ENCODE measurements at places on chromosomes 2 and 18.

GRCh38 chr2:67135208-67135607 lies 261.9 kb upstream of the ETAA1 start:
- DNase-seq: no peak

DNA sequence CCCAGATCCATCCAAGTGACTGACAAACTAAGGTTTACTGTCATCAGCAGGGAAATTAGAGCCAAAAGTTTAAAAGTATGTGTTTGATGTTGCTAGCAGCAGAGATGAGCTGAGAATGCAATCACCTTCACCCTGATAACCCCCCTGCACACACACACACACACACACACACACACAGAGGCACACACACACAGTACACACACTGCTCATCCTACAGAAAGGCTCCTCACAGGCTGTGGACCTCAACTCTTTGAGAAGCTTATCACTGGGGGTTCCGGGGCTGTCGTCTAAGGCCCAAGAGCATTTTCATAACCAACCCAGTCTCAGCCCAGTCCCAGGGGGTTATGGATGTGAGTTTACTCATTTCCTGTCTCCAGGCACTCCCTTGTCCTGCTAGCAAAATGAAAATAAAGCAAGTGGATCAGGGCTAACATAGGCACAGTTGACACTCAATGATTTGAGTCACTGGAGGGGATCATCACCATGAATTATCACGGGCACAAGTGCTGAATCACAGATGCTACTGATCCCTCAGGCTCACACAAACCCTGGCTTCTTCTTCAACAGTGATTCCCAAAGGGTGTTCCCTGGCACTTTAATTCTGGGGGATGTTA lies 76.6 kb downstream of the ALK start:
- DNase-seq: peak; percentile 17

DNA sequence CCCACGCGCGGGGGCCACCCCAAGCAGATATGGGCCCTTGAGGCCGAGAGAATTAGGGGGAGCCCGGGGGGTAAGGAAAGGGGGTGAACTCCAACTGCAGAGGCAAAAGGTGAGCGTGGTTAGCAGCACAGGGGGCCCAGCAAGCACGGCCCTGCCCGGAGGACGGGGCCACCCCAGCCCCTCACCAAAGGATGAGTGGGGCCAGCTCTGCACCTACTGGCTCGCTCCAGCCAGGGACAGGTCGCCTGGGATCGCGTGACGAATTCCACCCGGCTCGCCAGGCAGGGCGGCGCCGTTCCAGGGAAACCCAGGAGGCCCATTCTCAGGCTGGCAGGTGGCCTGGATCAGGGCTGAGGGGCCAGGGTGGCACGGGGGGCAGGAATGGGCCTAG lies 38.6 kb downstream of the BIN1 start:
- DNase-seq: no peak

DNA sequence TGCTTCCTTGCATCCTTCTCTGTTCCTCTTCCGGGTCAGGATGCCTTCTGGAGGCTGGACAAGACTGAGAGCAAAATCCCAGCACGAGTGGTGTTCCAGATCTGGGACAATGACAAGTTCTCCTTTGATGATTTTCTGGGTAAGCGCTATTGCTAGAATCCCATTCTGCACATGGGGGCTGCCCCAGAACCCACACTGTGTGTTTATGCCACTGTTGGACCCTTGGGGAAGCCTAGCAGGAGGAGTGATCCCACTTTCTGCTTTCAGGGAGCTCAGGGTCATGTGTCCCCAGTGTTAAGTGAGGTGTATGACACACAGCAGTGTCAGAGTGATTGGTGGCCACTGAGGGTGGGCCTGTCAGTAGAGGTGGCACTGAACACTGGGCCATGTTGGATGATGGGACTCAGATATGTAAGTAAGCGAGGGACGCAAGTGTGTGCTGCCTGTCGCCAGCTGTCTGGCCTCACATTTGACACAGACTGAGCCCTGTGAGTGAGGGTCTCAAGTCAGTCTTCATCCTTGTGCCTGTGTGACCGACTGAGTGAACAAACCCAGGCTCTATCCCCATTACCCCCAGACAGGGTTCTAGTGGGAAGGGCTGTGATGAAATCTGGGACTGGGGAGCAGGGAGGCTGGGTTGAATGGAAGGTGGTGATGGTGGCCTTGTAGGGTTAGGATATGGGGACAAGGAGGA lies 220.9 kb downstream of the DYSF start:
- DNase-seq: no peak

- DNase-seq: no peak
Measured at GRCh38 chr2:58449286-58450010, 208.3 kb upstream of the FANCL start.

DNA sequence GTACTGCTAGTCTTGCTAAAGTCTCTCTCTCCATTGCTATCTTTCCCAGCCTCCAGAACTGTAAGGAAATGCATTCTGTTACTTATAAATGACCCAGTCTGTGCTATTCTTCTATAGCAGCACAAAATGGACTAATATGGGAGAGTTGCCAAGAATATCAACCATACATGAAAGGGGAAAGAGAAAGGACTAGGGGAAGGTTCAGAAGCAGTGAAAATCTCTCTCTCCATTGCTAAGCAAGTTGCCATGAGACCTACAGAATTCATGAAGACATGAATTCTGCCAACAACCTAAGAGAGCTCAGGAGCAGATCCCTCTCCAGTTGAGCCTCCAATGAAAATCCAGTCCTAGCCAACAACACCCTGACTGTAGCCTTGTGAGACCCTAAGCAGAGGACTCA lies 3.6 kb upstream of the TRABD2A start:
- peak; percentile 61 for DNase-seq

DNA sequence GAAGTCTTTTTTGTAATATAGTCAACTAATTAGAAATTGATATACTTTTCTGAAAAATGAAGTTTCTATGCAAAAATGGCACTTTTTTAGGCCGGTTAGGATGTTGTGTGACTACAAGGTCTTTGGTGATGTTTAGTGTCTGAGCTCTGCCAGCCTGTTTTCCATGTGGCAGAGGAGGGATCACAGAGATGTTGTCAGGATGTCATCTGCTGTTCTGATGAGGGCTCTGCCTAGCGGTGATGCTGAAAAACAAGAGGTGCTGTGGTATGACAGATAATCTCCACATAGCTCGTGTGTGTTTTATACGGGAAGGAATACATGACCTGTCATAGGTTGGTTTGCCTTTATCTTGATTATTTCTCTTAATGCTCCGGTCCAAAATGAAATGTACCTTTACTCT lies 12.0 kb upstream of the IAH1 start:
- DNase-seq: no peak

DNA sequence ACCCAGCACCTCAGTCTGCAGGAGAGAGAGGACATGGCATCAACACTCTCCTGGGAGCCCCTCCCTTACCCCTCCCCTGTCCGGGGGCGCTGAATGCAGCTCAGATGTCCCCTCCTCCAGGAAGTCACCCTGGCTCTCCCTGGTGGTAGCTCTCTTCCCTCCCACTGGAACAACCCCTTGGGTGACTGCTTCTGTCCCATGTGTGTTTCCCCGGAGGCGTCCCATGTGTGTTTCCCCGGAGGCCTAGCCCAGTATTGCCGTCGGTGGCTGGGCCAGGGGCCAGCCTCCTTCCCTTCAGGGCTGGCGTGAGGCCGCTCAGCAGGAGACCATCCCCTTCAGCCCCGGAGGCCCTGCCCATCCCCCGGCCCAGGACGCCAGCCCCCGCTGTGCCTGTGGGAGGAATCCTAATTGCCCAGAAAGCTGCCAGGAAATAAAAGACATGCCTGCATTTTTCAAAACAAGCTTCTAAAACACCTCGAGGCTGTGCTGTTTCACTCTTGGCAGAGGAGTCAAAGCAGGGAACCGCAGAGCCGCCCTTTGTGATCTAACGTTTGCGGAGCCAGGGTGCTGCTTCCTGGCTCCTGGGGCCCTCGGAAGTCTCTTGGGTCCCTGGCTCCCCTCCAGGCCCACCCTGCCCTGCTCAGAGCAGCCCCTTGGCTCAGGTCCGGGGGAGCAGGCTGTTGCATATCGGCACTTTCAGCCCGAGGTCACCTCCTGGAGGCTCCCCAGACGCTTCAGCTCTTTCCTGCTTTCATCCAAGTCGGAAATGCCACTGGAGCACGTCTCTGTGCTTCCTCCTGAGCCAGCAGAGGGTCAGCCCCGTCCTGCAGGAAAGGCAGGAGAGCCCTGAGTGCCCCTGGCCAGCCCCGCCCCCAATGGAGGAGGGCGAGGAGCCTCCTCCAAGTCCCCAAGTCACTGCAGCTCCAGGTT lies 11.4 kb downstream of the SNED1 start:
- peak; percentile 93 for DNase-seq

DNA sequence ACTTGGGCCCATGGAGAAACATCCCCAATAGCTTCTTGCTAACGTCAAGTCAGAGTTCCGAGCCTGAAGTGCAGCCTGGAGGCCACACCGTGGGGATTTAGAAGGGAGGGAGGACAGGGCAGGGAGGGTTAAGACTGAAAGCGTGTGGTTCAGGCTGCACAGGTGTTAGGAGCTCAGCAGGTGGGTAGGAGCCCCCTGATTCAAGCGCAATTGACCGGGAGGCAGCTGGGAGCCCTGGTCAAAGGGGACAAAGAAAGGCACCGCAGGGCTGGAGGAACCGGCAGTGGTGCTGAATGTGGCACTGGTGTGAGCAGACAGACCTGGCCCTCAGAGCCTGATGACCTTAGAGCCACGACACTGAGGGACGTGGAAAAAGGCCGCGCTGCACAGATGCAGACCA lies 149.6 kb downstream of the TMEM18 start:
- DNase-seq: no peak

All from choroid plexus epithelial cell (primary cell).